ENCODE measurements at places on chromosomes 3 and 15.

DNA sequence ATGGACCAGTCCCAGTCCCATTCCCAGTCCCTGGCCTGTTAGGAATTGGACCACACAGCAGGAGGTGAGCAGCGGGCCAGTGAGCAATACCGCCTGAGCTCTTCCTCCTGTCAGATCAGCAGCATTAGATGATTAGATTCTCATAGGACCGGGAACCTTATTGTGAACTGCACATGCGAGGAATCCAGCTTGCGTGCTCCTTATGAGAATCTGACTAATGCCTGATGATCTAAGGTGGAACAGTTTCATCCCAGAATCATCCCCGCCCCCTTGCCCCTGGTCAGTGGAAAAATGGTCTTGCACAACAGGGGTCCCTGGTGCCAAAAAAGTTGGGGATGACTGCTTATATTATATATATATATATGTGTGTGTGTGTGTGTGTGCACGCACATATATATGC, 63.1 kb downstream of the IFT57 start:
- DNase-seq: no peak

GRCh38 chr3:11655196-11655928, 11.6 kb upstream of the VGLL4 start:
- no peak for DNase-seq

- DNase-seq: no peak
These were observed 34.4 kb upstream of the PRICKLE2 start for GRCh38 chr3:64259636-64260035.

GRCh38 chr3:74217467-74217866, 397.0 kb downstream of the CNTN3 start:
- DNase-seq: no peak

DNA sequence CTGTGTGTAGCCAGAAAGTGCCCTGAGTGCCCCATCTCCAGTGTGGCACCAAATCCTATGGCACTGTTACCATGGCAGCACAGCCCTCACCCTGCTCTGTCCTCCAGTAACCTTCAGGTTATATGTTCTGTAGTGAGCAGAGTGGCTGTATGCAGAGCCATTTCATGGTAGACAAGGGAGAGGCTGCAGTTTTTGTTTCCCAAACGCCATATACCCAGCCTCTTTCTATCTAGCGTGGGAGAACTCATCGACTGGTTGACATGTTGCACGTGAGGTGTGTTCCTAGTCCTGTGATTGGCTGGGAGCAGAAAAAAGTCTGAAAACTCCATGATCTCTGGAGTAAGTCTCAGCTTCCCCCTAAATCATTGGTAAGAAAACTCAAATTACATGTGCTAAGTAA, 2.0 kb downstream of the SIDT1 start:
- no peak for DNase-seq

GRCh38 chr3:179551349-179552105, 11.2 kb upstream of the ACTL6A start:
- no peak for DNase-seq

DNA sequence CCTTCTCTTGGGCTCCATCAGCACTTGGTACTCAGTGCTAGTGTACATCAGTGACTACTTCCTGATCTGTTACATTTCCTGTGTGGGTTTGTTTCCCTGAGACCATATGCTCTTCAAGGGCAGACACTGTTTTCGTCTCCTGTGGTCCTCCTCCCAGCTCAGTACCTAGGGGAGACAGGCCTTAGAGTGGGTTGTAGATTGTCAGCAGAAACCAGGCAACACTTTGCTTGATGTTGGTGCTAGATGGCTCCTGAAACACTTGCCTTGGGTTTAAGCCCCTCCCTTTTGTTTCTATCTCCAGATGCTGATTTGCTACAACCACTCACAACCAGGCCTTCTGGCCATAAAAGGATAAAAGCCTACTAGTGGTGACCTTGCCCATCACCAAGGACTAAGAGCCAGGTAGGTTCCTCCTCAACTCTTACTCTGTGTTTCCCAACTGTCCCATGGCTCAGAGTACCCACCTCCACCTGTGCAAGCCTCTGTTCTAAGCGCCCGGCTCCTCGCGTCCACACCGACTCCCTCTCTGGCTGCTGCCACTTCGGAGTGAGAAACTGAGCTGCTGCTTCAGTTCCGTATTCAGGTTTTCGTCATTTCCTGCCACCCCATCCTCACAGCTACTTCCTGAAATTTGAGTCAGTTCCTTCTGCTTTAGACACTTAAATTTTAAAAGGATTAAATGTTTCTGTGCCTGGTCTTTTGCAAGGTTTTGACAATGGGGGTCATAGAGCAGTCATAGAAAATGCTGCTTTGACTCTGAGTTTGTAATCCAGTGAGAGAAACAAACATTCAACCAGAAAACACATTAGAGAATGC, at the start of gene HCLS1:
TSS of gene HCLS1 (minus strand) at position 548 of the 816 bp plus-strand sequence. CDS start 2,556 bp downstream, outside the sequence.
- no peak for DNase-seq

GRCh38 chr3:12643724-12644123, 20.2 kb downstream of the RAF1 start:
- no peak for DNase-seq

- DNase-seq: no peak
These were observed 3.0 kb downstream of the SNAP23 start for GRCh38 chr15:42498212-42499068.
